H9 (cell line): ENCODE measurements at places on chromosomes 16 and 17. TPM values are rescaled to one million over a fixed set of nuclear protein-coding genes. Genes with fewer than 3 reads are reported as not detected.

The DHRS7C gene
- total RNA-seq: not detected in 2 replicates

The KRTAP3-2 gene
- total RNA-seq: not detected in 2 replicates

The MYBBP1A gene
- total RNA-seq: 177 and 181 TPM in 2 replicates

The TMEM100 gene
- 0.17 TPM in 1 of 2 replicates, not detected in the other for total RNA-seq

The NOD2 gene
- 0.17 and 0.26 TPM in 2 replicates for total RNA-seq

The C17orf50 gene
- total RNA-seq: not detected in 2 replicates

The HS3ST2 gene
- total RNA-seq: 3.1 and 3.7 TPM in 2 replicates

The MGAT5B gene
- total RNA-seq: 4.6 and 4.9 TPM in 2 replicates

The CCL16 gene
- total RNA-seq: not detected in 2 replicates

The ZNF423 gene
- total RNA-seq: 51.5 and 54.0 TPM in 2 replicates

The SYCE1L gene
- 9.9 and 11.5 TPM in 2 replicates for total RNA-seq

The NPIPA7 gene
- total RNA-seq: 3.8 and 7.9 TPM in 2 replicates

The ZSCAN10 gene
- total RNA-seq: 207 and 212 TPM in 2 replicates

The TMEM235 gene
- total RNA-seq: 0.13 and 0.28 TPM in 2 replicates

The KREMEN2 gene
- 12.8 and 14.6 TPM in 2 replicates for total RNA-seq

The GPRC5C gene
- total RNA-seq: 15.2 and 15.5 TPM in 2 replicates
